ENCODE measurements at places on chromosomes 4 and X. TPM values are rescaled to one million over a fixed set of nuclear protein-coding genes. Genes with fewer than 3 reads are reported as not detected.

The LDB2 gene
- 104 TPM for total RNA-seq

- DNase-seq: peak; percentile 67
Measured at GRCh38 chr4:87848622-87849351, 16.0 kb downstream of the MEPE start.

DNA sequence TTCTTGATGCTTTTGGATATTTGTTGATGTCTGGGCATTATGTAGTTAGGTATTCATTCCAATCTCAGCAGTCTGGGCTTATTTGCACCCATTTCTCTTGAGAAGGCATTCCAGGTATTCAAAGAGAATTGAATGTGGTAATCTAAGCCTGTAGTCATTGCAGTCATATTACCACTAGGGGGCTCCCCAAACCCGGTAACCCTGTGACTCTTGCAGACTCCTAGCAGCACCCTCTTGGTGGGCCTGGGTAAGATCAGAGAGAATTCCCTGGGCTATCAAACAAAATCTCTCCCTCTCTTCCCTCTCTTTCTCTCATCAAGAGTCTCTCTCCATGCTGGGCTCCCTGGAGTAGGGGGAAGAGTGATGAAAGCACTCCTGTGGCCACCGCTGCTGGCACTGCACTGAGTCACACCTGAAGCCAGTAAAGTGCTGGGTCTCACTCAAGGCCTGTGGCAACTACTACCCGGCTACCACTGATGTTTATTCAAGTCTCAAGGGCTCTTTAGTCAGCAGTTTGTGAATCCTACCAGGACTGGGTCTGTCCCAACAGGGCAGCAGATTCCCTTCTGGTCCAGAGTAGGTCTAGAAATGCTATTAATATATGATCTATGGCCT, 187.7 kb upstream of the NUDT10 start:
- no peak for DNase-seq

- DNase-seq: no peak
Measured at GRCh38 chr4:145351922-145352321, 129.7 kb upstream of the SMAD1 start.

The TMEM271 gene
- not detected for total RNA-seq

DNA sequence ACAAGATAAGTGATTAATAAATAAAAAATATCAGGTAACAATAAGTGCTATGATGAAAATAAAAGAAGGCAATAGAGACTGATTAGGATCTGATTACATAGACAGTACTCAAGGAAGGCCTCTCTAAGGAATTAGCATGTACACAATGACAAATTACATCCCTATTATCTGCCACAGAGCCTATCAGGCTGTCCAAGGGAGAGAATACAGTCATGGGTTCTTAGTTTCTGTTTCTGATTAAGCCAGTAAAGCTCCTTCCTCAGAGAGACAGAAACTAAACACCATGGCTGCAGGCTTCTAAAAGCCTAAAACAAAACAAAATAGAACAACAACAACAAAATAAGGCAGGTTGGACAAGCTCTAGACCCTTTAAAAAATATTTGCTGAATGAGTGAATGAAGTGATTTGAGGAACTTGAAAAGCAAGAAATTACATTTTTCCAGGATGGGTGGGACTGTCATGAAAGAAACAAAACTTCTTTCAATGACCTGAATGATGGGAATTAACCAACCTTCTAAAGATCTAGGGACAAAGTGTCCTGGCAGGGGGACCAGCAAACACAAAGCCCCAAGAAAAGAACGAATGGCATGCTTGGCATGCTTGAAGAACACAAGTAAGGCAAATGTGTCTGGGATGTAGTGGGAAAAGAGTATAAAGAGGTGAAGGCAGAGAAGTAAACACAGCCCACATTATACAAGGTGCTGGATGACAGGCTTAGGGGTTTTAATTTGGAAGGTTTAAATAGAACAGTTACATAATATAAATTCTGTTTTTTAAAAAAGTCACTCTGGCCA, 44.1 kb downstream of the NAA11 start:
- DNase-seq: no peak

- no peak for DNase-seq
Measured at GRCh38 chrX:66410806-66411205, 228.1 kb downstream of the EDA2R start.

GRCh38 chr4:79210636-79211049, 115.2 kb downstream of the NAA11 start:
- DNase-seq: no peak

DNA sequence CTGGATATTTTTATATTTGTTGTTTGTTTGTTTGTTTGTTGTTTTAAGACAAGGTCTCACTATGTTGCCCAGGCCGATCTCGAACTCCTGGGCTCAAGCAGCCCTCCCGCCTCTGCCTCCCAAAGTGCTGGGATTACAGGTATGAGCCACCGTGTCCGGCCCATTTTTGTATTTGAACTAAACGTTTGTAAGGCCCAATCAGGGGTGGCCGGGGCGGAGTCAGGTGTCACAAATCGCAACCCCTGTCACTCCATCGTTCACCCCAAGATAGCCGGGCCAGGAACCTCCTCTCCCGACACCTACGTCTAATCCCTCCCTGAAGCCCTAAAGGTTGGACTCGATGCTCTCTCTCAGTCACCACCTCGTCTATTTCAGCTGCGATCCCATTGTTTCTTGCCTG, 722 bp upstream of the EFHC2 start:
- no peak for DNase-seq

- no peak for DNase-seq
Measured at GRCh38 chr4:27087306-27088045, 226.8 kb downstream of the STIM2 start.

DNA sequence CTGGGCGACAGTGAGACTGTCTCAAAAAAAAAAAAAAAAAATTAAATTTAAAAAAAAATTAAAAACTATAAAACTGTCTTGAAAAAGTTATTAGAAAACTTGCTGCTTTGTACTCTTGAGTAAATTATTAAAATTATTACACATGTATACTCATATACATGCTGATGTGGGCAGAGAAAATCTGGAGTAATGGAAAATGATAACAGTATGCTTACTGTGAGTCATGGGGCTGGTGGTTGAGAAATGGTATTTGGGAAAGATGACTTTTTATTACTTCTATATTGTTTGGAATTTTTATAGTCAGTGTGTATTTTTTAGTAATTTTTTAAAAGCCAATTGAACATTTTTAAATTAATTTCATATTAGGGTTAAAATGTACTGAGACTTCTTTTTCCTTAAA, 7.5 kb downstream of the YY2 start:
- no peak for DNase-seq

DNA sequence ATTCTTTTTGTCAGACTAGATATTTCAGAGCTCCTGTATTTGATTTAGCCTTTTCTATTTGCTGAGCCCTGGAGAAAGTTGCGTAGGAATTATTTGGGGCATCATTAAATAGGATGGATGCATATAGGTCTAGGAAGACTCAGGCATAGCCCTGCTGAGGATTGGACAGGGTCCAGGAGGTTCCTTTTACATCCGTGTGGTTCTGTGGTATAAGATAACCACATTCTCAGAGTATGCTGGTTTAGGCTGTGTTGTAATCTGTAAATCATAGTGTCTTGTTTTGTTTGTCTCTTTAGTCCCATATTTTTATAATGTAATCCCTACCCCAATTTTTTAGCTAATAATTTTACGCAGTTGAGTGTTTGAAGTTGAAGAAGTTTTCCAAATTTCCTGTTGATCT, 513.7 kb downstream of the RPA4 start:
- no peak for DNase-seq

- DNase-seq: no peak
Measured at GRCh38 chr4:182147391-182147790, 95.8 kb upstream of the TENM3 start.

- no peak for DNase-seq
Measured at GRCh38 chrX:135522132-135522530, 1.7 kb downstream of the INTS6L start.

The CAPN6 gene
- total RNA-seq: 7.1 TPM

GRCh38 chr4:146472404-146472803, 49.3 kb downstream of the SLC10A7 start:
- DNase-seq: no peak

DNA sequence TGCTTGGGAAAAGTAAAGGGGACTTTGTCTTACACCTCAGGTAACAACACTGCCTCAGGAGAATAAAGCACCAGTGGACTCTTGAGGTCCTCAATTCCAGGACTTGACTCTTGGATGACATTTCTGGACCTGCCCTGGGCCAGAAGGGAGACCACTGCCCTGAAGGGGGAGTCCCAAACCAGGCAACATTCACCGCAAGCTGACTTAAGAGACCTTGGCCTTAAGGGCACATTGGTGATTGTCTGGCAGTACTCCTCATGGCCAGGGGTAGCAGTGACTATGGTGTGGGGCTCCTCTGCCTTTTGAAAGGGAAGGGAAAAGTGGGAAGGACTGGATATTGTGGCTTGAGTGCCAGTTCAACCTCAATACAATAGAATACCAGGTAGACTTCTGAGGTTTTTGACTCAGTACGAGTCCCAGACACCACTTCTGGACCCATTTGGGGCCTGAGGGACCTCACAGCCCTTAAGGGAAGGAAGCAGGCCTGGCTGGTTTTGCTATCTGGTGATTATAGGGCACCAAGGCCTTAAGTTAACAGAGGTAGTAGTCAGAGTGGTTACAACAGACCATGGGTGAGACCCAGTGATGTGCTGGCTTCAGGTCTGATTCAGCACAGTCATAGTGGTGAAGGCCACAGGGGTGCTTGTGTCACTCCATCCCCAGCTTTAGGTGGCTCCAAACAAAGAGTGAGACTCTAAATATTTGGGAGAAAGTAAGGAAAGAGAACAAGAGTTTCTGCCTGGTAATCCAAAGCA, 121.2 kb upstream of the TET2 start:
- DNase-seq: no peak

DNA sequence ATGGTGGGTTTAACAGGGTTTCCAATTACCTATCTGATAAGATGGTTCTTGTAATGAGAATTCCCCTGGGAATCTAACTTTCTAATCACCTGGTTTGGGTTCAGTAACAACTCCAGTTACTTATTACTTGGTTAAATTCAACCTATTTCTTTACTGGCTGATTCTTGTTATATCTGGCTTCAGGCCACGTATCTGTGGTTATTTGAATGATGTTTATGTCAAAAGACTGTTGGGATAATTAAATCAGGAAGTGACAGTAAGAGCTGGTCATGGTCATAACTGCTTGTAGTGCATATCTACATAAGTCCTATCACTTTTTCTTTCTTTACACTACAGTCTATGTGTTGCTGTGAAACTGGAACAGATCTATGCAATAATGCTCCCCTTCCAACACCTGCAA, 108.1 kb downstream of the MID1 start:
- DNase-seq: no peak

GRCh38 chrX:9609499-9609898, 144.6 kb downstream of the TBL1X start:
- no peak for DNase-seq

DNA sequence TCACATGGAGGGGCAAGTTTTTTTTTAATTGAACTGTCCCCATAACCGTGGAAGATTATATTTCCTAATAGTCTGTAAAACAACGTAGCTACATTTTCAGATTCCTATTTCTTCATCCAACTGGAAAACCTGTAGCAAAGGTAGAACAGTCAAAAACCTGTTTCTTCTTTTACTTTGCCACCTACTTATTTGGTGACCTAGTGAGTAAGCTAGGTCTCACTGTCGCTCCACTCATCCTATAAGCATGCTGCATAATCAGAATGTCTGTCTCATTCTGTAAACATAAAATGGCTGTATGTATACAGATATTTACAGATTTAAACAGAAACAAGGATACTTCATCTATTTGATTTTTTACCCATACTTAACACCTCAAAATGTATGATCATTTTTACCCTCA, 20.4 kb downstream of the MAML3 start:
- no peak for DNase-seq

DNA sequence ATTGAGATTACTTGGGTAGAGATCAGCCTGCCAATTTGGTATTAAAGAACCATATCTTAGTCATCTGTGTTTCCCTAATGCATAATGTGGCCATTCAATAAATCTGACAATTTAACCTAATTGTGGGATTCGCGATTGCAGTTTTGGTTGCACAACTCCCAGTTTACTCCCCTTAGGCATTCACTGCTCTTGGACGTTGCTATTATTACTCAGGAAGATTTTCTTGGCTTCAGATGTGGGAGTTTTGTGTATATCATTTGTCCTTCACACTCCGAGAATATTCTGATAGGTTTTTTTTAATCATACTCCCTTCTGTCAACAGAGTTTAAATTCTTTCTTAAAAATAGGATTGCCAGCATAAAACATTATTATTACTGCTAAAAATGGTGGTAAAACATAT, 22.0 kb upstream of the TRPC3 start:
- no peak for DNase-seq

DNA sequence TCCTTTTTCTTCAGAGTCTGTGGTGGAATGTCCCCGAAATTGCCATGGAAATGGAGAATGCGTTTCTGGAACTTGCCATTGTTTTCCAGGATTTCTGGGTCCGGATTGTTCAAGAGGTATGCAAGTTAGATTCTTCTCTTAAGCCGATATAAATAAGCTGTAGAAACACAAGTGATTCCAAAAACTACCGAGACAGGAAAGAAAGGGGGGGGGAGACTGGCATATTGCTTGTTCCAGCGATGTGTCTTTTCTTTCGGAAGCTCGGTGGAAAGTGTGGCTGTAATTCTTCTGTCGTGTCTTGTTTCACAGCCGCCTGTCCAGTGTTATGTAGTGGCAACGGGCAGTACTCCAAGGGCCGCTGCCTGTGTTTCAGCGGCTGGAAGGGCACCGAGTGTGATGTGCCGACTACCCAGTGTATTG, 236.9 kb downstream of the DCTD start:
- no peak for DNase-seq

DNA sequence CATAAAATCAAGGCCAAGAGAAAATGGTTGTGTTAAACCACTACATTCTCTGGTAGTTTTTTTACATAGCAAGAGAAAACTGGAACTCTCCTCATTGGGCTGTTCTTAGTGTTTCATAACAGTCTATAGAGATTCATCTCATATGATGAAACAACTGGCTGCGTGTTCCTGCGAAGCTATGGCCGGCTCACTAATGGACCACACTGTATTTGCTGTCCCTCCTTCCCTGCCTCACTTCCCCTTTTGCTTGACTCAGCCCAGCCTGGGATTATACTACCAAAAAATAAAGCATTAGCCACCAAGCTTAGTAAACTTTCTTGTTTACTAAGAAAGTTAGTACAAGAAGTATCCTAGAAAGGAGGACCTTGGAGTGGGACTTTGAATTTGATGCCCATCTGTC, 31.6 kb upstream of the LSM6 start:
- no peak for DNase-seq
